ENCODE measurements at places on chromosomes 6 and 20.

- no peak for DNase-seq
These were observed 7.0 kb downstream of the TP53RK start for GRCh38 chr20:46682063-46682821.

- DNase-seq = no peak
These were observed 54.7 kb downstream of the PTPRK start for GRCh38 chr6:128465368-128466343.

DNA sequence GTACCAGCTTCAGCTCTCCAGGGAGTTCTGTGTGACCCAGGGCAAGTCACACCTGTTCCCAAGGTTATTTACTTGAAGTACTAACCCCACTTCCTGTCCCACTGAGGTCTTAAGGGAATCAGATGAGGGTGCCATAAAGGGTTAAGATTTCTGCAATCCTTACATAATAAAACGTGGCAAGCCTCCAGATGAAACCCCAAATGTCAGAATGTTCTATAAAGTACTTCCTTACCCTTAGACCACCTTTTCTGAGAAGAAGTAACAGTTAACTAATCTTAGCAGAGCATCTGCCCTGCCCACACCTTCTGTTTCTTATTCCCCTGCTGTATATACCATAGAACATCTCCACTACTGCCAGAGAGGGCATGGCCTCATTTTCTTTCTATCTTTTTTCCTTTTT is 6.0 kb upstream of the AVP start:
- no peak for DNase-seq

GRCh38 chr6:340186-340955 is 48.1 kb downstream of the DUSP22 start:
- no peak for DNase-seq

DNA sequence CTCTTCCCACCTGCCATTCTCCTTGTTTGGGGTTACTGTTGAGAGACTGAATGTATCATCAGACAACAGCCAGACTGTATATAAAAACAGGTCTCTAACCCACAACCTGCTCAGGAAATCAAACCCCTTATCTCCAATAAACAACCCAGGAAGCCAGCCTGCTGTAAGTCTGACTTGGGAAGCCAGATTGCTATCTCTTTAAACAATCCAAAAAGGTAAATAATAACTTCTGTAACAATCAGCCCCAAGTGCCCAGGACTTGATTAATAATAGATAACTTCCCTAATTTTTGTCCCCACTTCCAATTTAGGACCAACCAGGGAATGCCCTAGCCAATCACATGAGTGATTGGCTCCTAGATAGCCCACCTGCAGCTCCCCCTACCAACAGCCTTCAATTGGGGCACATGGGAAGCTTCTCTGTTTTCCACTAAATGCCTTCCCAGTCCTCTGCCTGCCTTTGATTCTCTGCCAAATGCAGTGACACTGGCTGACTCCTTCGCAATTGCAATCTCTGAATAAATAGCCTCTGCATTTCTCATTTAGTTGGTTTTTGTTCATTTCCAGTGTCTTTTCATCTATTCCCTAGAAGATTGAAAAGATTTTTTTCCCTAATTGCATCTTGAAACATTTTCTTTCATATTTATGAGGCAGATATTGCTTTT is 117.1 kb upstream of the TAB2 start:
- DNase-seq = no peak

DNA sequence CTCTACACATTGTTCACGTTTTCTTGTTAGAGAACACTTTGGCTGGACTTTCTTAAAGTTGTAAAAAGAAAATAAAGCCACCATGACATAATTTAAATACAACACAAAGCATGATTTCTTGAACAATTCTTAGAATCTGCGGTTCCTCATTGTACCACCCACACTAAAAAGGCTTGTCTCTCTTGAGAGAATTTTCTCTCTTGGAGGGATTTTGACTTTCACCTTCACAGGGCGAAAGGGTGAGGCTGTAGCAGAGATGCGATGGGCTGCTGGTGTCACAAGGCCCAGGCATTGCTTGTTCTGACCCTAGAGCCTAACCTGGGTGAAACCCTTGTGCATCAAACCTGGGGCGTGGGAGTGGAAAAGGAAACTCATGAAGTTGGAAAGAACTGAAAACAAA is 122.7 kb upstream of the RIPOR2 start:
- no peak for DNase-seq

- no peak for DNase-seq
These were observed 48.3 kb downstream of the RREB1 start for GRCh38 chr6:7155871-7156579.

DNA sequence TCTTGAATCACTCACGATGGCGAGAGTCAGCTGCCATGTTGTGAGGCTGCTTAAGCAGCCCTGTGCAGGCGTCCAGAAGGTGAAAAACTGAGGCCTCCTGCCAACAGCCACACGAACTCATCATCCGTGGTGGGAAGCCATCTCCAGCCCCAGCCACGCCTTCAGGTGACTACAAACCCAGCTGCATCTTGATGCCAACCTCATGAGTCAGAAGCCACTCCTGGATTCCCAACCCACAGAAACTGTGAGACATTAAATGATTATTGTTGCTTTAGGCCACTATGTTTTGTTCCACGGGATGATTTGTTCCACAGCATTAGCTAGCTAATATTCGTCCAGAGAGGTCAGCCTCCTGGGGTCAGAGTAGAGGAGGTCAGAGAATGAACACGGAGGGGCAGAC is 80.5 kb downstream of the SNX5 start:
- no peak for DNase-seq

GRCh38 chr6:170111816-170112582 is 178.9 kb downstream of the DLL1 start:
- no peak for DNase-seq

DNA sequence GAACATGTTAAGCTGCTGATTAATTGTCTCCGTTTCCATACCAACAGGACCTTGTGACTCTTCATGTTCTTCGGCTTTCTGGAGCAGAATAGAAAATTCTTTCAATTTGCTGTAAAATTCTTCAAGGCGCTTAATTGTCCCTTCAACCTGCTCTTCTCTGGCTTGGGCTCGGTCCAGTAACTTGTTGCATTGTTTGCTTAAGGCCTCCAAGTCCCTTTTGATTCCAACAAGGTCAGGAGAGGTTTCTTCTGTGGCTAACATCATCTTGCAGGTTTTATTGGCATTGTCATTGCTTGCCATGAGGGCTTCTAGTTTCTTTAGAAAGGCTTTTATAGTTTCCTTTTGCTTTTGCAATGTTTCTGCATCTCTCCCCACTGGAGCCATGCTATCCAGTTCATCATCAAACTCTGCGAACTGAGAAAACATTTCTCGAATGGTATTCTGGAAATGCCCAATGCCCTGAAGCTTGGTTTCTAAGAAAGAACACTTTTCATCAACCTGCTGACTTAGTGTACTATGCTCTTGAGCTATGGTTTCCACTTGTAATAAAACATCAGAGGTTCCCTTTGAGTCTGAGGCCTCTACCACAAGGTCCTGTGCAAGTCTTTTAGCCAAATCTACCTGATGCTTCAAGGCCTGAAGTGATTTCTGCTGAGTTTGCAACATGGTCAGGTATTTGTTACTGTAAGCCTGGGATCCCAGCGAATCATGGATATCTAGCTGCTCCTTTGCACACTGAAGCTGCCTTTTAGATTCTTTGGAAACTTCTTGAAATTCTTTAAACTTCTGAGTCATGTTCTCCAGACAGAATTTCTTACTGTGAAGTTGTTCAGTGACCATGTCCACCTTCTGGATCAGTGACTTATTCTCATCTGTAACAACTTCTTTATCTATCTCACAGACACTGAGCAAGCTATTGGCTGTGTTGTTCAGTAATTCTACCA is 90.2 kb downstream of the DST start:
- no peak for DNase-seq

DNA sequence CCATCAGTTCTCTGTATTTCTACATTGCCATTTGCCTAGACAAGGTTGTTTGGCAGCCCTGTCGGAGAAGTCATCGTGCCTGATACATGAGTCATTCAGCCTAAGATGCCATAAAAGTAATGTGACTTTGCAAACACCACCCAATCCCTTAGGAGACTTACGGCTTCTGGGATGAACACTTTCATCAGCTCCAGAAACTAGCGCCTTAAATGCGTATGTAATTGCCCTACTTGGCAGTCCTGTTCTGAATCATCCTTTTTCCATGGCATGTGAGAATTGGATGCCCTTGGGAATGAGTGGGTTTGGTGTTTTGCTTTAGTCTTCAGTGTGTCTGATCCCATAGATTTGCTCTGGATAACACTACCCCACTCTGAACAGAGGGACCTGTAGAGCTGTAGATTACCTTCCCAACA is 158.5 kb downstream of the SASH1 start:
- peak; percentile 82 for DNase-seq

GRCh38 chr6:170429450-170429849 is 122.9 kb downstream of the FAM120B start:
- DNase-seq = no peak

DNA sequence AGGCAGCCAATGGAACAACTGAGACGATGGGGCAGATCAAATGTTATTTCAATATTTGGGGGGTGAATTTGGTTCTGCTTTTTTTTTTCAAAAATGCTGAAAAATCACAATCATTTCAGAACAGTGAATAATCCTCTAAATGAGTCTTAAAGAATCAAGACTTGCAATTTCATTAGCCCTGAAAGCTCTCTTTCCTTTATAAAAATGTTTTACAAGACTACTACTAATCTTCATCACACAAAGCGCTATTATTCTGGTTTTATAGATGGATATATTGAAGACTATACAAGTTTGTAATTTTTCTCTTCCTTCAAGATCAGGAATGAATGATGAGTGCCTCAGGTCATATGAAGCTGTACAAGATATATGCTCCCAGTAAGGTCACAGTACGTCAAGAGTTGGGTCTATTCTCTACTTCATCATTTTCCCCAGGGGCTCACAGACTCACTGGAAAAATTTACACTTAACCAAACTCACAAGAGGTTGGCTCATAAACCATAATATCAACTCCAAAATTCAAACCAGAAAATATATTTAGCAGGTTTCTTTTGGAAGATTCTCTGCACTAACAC is 19.5 kb downstream of the RNF24 start:
- no peak for DNase-seq

- no peak for DNase-seq
These were observed 28.1 kb upstream of the BMP7 start for GRCh38 chr20:57294550-57294949.

DNA sequence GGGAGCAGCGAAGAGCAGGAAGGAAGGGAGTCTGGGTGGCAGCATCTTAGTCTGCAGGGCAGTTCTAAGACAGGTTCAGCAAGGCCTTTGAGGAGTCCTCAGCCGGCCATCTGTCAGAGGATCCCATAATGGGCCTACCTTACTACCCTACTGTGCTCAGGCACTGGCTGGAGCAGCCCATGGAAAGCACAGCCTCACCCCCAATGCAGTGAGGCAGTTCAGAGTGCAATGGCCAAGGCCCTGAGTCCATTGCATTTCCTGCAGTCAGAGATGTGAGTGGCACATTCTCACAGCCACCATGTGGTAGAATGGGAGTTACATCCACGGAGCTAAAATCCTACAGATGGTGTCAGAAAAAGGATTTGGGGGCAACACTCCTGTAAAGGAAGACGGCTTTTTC is 19.4 kb upstream of the OVOL2 start:
- no peak for DNase-seq

- DNase-seq = no peak
These were observed 66.9 kb downstream of the DLL1 start for GRCh38 chr6:170223718-170224693.

DNA sequence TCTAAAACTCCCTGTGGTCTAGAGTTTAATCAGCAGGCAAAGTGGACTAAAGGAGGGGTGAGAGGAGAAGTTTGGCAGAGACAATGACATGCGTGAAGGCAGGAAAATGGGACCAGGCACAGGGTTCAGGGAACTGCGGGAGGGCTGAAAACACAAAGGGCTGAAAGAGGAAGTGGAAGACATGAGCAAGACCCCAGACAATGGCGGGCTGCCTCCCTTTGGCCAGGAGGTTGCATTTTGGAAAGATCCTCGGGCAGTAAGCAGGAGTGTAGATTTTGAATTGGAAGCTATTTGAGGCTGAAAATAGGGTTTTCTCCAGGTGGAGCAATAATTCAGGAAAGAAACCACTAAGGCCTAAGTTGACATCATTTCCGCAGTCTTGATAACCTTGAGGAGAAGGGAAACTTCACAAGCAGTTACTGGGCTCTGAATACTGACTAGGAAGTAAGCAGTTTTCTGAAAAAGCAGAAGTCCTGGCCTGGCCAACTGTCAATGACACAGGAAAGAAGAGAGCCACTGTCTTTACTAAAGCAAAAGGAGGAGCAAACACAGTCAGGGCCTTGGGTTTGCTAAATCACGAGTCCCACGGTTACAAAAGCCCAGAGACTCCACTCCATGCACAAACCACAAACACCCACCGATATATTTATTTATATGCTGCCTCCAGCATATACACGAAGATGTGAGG is 3.4 kb downstream of the LY86 start:
- no peak for DNase-seq

DNA sequence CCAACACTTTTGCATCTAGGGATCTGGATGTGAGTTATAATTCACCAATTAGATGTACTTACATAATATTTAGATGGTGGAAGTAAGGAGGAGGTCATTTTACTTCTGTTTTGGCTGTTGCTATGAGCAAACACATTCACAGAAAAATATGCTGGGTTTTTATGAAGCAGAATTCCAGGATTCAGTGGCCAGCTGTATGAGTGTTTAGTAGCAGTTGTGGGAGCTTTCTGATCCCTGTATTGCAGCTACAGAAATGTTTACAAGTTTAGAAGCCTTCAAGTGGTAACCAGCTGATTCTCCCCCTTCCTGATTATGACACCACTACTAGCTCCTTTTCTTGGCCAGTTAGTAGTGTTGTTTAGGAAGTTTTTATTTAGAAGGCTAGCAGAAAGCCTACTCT is 177.0 kb downstream of the TENT5A start:
- no peak for DNase-seq

DNA sequence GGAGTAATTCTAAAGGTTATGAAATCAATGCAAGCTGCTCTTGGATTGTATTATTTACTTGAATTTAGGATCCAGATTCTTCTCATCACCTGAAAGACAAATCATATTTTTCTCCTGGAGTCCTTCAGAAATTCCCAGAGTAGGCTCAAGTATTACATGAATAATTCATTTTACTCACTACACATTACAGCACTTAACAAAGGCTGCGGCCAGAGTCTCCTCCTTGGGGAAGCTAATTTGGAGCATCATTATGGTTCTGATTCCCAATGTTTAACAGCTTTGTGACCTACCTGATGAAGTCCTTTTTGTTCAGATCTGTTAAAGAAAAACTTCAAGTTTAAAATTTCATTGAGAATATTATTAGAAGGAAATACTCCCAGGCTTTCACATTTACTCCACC is 28.7 kb downstream of the GRIK2 start:
- no peak for DNase-seq

- no peak for DNase-seq
These were observed 58.2 kb downstream of the MOCS1 start for GRCh38 chr6:39876111-39876510.
